Adipose tissue (tissue), 3 donors: ENCODE measurements at places on chromosomes 5 and 9. TPM values are rescaled to one million over a fixed set of nuclear protein-coding genes. Genes with fewer than 3 reads are reported as not detected.

Gene ZDHHC11
- 4.4 TPM for polyA plus RNA-seq

Gene C5orf58
- not detected for polyA plus RNA-seq

Gene SPATA31A3
- not detected for polyA plus RNA-seq

Gene MARVELD2
- polyA plus RNA-seq, result 0.45 TPM

Gene CSF1R
- 17.0 TPM for polyA plus RNA-seq

Gene CTNND2
- 0.18 TPM for polyA plus RNA-seq

Gene CYLC2
- not detected for polyA plus RNA-seq

Gene RORB
- polyA plus RNA-seq, result 0.09 TPM
